ENCODE measurements at places on chromosomes 2 and 18. TPM values are rescaled to one million over a fixed set of nuclear protein-coding genes. Genes with fewer than 3 reads are reported as not detected.

DNA sequence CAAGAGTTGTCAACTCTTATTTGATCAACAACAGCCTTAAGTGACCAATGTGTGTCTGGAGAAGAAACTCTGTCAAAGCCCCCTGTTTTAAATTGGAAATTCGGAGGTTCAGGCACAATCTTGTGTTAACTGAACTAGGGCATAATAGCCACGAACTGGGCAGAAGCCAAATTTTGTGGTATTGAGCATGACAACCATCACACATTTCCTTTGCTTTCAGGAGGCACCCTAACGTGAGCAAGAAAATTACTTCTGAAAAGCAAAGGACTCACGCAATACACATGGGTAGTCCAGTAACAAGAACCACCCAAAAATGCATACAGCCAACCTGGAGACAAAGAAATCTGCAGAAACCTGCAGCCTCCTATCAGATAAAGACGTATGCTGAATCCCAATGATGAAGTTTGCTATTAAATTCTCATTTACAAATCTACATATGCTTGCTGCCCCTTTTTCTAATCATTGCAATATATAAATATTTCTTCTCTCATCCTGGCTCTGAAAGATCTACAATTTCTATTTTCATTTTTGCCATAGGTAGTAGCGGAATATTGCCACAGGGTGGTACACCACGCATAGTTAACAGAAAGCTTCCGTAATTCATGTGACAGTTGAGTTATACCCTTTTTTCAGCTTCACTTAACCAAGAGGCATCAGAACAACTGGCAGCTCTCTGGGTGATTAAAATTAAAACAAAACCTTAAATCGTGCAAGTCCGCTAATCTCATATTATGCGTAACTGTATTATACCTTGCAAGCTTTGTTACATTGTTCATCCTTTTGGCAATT is 495.8 kb downstream of the NRXN1 start:
- no peak for DNase-seq

- DNase-seq: peak; percentile 36
Measured at GRCh38 chr2:96801005-96801785, 14.9 kb upstream of the CNNM3 start.

DNA sequence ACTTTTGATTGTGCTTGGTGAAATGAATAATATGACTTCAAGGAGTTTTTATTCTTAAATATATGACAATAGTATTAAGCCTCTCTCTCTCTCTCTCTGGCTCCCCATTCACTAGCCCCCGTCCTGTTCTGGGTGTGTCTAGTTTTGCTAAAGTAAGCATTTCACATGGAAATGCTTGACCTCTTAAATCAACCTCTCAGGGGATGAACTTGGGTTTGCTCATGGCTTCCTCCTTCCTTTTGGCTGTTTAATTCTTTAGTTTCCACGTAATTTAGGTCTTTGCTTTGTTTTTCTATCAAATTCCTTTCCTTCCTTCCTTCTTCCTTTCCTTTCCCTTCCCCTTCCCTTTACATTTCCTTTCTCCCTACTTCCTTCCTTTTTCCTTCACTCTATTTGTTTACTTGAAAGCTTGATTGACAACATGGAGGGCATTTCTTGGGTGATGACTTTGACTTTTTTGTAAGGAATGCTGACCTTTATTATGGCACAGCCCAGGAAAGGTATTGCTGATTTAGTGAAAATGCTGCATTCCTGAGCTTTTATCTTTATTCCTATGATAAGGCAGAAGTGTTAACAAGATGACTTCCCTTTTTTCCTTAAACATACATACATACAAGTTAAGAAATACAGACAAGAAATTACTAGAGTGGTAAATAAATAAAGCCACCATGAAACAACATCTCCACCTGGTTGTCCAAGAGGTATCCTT is 3.6 kb downstream of the DPP4 start:
- DNase-seq: no peak

DNA sequence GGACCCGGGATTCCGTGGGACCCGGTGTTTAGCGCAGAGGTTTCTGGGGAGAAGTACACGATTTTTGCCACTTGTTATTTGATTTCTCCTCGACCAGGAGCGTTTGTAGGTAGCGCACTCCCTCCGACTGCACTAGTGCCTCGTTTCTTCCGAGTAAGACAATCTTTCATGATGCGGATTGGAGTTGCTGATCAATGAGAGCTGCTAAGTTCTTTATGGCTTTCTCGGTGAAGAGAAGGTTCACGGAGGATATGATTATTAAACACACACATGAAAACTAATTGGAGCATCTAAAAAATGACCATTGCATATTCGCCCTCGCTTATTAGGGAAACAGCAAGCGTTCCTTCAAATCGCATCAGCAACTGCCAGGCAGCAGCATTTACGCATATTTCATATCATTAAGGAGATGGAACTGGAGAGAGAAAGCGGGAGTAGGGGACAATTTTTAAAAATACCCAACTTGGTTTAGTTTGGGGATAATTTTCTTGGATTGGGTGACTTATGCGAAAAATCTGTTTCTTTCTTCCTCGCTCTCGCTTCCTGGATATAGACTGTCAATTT is 616 bp downstream of the EML6 start:
- no peak for DNase-seq

- no peak for DNase-seq
Measured at GRCh38 chr2:46007412-46007811, 289.8 kb upstream of the EPAS1 start.

- DNase-seq: no peak
Measured at GRCh38 chr18:8001711-8002301, 434.7 kb downstream of the PTPRM start.

DNA sequence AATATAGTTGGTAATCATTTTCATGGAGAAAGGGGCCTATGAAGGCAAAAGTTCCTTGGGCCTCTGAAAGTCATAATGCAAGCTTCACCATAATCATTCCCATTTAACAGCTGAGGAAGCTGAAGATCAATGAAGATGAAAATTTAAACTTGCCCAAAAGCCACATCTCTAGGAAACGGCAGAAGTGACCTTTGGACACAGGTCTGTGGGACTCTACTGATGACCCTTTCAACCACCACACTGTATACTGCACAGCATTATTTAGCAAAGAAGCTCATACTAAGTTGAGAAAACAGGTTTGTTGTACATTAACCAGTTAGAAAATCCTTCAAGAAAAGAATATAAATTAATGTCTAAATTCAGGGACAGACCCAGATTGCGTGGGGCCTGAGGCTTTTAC is 51.6 kb upstream of the ACTR3 start:
- DNase-seq: no peak

DNA sequence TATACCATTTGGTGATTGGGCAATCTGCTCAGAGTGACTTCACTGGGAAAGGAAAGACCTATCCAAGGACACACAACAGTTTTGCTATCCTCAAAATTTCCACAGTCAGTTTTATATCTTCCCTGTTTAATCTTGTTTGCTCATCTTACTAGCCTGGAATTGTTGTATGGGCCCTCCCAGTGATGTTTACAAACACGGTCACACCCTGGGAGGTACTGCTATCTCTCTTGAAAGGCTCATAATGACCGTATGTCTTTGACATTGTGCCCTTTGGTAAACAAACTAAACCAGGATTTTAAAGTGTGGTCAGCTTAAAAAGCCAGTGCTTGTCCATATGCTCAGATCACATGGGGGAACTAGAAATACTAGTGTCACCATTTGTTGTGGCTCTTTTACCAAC is 277.0 kb downstream of the CDH2 start:
- DNase-seq: no peak

DNA sequence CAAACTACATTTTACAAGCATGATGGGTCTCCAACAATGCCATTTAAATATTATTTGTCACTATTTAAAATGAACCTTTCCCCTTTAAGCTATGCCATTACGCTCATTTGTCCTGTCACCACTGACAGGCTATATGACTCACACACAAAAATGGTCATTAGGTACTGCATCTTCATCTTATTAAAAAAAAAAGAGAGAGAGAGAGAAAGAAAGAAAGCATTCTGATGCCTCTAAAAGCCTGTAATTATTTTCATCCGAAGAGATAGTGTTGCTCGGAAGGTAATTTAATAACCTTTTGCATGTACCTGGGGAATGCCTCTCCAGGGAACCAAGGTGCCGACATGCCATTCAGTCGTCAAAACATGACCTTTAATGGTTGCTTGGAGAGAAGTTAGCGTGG is 226.7 kb downstream of the ARHGAP15 start:
- DNase-seq: no peak

DNA sequence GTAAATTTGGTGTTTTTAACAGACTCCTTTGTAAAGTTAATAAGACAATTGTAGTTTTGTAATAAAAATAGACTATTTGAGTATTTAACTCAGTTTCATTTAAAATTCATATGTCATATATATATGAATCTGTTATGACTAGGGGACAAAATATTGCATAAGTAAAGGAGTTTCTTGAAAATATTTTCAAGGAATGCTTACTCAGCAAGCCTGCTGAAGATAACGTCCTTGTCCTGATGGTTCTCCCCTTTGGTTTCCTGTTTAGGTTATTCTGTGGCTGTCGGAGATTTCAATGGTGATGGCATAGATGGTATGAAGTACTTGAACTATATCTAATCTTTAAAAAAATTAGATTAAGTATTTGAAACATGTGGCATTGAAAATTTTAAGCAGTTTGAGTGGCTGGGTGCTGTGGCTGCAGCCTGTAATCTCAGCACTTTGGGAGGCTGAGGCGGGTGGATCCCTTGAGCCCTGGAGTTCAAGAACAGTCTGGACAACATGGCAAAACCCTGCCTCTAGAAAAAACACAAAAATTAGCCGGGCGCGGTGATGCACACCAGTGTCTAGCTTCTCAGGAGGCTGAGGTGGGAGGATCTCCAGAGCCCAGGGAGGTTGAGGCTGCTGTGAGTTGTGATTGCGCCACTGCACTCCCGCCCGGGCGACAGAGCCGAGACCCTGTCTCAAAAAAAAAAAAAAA is 47.1 kb downstream of the ITGAV start:
- DNase-seq: no peak

DNA sequence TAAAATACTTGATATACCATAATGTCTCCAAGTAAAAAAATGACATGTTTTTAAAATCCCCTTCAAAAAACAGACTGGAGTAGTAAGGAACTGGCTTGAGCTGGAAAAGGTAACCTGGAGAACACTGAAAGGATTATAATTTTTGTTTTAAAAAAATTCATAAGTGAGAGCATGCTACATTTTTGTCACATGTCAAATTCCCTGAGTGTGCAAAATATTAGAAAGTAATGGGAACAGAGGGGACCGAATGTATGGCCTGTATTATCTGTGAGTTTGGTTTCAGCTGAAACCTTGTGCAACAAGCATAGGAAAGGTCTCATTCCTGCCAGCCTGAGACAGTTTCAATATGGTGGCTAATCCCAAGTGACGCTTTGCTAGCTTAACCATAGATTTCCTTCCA is 202.5 kb downstream of the SLC39A10 start:
- DNase-seq: no peak

GRCh38 chr2:165475277-165476004 is 5.9 kb downstream of the CSRNP3 start:
- DNase-seq: no peak

DNA sequence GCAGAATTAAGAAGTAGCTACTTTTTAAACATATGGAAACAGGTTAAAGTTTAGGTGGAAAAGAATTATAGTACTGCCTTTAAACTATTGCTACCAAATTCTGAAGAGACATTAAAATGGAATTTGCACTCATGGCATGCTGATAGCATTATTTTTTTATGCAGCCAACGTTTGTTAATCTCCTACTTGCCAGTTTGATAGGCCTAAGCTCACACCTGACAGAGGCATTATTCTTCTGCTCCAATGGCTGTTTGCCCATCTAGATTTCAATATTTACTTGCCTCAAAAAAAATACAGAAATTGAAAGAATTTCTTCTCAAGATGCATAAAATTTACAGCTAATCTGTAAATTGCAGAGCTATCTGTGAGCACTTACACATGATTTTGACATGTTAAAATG is 849.6 kb downstream of the CNTNAP5 start:
- no peak for DNase-seq

- DNase-seq: no peak
Measured at GRCh38 chr2:168594778-168595177, 138.7 kb downstream of the CERS6 start.

GRCh38 chr18:7301094-7301493 is 70.2 kb downstream of the LRRC30 start:
- no peak for DNase-seq

DNA sequence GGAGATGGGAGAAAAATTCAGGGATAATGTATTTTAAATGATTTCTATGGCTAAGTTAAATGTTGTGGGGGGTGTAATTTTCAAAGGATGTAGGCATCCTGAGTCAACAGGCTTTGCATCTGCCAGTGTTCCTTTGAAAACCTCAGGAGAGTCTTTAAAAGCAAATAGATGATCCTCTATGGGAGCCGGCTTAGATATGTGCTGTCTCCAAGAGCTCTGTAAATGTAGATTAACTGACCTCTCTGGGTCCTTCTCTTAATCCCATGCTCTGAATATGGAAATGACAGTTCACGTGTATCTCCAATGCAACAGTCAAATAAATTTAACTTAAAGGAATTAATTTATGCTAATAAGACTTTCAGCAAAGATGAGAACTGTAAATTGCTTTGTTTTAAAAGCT is 292.7 kb downstream of the ERBB4 start:
- no peak for DNase-seq

DNA sequence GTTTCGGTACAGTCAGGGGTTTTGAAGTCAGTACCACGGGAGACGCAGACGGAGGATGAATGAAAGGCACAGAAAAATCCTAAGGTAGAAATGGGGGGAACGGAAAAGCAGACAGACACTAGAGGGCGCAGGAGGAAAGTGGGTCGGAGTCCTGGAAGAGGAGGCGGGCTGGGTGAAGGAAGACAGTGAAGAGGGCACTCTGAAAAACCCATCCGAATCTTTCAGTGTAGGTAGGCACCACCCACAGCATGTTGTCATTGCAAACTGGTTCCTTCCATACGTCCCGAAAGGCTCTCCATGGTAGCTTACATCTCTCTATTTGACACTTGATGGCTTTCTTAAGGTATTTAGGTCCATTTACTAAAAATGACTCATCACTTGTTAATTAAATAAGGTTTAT is 18.5 kb upstream of the ZNF236 start:
- DNase-seq: peak; percentile 52

DNA sequence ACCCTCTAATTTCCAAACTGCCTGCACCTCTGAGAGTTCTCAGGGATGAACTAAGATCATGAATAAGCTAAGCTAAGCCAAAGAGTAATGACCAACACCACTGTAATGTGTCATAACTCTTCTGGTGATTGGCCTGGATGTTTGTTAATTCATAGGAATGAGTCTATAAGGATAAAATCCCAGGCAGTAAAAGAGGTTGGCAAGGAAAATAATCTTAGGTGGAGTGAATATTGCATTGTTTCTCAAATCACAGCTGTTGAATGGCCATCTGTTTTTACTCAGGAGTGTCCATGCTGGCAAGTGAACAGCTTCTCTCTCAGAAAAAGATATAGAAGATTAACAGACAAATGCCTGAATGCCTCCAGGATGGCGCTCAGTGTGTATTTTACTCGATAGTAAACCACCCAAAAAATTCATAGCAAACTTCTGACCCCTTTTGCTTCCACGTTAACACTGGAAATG is 60.8 kb upstream of the GLS start:
- DNase-seq: peak; percentile 55

C2orf74 gene
- 59.8 TPM for total RNA-seq

CD8B2 gene
- not detected for total RNA-seq

RNF103 gene
- 8.8 TPM for total RNA-seq

SLC38A11 gene
- total RNA-seq: not detected

ATP9B gene
- 11.7 TPM for total RNA-seq

IL18RAP gene
- total RNA-seq: not detected

MBOAT2 gene
- 40.0 TPM for total RNA-seq

MOGAT1 gene
- not detected for total RNA-seq

NCKAP5 gene
- total RNA-seq: not detected

COLEC12 gene
- 28.2 TPM for total RNA-seq

TBC1D8 gene
- 9.5 TPM for total RNA-seq

Data from MG63 (cell line).